ENCODE measurements at places on chromosomes 5 and 9.

DNA sequence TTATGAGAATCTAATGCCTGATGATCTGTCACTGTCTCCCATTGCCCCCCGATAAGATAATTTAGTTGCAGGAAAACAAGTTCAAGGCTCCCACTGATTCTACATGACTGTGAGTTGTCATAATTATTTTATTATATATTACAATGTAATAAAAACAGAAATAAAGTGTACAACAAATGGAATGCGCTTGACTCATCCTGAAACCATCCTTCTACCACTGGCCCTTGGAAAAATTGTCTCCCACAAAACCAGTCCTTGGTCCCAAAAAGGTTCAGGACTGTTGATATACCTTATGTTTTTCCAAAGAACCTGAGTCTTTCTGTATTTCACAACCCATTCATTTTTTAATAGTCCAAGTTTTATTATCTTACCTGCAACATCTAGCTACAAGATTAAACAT is 403.5 kb downstream of the TAF11L14 start:
- DNase-seq: no peak

GRCh38 chr9:123387686-123388085 is 31.7 kb downstream of the CRB2 start:
- DNase-seq: no peak

GRCh38 chr5:313265-313664 is 8.2 kb upstream of the AHRR start:
- DNase-seq: no peak

DNA sequence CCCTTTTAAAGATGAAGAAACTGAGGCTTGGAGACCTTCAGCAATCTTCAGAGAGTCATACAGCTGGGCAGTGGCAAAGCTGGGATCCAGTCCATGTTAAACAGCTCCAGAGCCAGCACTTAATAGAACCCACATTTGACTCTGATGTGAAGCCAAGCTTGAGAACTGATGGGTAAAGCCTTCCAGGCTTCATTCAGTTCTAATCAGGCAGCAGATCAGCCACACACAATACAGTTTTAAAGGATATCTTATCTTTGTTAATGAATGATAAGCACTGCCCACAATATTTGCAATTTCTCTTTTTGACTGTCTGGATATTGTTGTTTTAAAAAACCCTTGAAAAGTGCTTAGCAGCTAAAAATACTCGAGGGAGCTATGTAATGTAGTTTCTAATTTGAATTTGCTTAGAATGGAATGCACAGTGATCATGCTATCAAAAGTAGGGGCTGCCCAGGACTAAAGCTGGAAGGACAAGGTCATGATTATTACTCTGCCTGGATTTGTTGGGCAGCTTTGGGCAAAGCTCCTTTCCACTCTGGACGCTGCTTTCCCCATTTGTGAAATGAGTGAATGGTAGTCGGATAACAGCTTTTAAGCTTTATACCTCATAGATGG is 31.3 kb upstream of the HTR4 start:
- no peak for DNase-seq

DNA sequence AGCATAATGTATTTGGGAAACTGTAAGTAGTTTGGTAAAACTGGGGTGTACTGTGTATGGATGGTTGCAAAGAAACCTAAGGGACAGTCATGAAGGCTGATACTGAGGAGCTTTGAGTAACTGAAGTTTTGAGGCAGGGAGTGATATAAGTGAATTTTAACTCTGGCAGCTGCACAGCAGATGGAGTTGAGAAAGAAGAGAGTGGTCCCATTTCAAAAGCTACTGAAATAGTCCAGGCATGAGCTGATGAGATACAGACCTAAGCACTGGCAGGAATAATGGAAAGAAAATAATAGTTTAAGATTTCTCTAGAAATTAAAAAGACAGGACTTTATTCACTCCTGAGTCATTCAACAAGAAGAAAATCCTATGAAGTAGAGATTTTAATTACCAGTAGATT is 232.0 kb downstream of the CHSY3 start:
- DNase-seq: no peak

DNA sequence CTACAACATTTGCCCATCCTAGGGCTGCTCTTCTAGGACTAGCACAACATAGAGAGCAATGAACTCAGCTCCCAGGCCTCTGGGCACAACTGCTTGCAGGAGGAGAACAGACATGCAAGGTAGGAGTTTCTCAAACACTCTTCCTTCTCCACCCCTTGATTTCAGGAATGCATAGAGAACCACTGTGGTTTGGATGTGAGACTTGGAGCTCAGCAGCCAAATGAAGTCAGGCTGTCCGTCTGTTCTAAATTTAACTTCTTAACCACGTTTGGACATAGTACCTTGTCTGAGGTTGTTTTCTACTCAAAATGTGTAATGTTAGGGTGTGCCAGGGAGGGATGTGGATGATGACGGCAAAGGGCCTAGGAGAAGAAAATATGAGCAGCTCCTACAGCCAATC is 515.1 kb upstream of the TNC start:
- DNase-seq: no peak

GRCh38 chr9:134348404-134349155 is 22.3 kb downstream of the RXRA start:
- DNase-seq: no peak

DNA sequence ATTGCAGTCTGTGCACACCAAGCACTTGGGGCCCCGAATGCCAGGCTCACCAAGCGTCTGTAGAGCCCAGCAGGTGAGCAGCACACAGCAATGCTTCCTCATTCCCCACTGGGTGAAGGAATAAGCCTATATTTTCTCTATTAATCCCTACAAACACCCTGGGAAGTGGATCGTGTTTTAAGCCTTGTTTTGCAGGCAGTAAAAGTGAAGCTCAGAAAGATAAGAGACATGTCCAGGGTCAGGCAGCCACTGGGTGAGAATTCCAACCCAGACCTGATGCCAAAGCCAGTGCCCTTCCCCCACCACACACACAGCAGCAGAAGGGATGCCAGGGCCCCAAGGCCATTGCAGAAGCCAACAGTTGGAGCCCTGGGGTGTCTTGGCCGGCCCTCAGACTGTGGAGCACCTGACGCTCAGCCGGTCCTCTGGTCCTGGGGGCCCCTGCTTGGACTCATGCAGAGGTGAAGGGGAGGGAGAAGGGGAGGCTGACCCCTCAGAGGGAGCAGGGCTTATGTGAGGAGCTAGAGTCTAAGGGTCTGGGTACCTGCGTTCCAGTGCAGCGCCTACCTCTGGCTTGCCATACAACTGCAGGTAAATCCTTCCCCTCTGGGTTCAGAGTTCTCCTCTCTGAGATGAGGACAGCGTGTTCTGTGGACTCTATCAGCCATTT is 26.3 kb upstream of the SYNPO start:
- DNase-seq: no peak

- DNase-seq: no peak
These were observed 163.9 kb downstream of the SLF1 start for GRCh38 chr5:94782383-94782782.

GRCh38 chr9:123339666-123340510 is 16.1 kb upstream of the CRB2 start:
- DNase-seq: no peak

- no peak for DNase-seq
These were observed 101.0 kb downstream of the ZNF608 start for GRCh38 chr5:124645396-124645795.

- no peak for DNase-seq
These were observed 13.9 kb downstream of the ALDOB start for GRCh38 chr9:101421653-101422065.

GRCh38 chr5:168342985-168343384 is 51.5 kb downstream of the WWC1 start:
- no peak for DNase-seq

DNA sequence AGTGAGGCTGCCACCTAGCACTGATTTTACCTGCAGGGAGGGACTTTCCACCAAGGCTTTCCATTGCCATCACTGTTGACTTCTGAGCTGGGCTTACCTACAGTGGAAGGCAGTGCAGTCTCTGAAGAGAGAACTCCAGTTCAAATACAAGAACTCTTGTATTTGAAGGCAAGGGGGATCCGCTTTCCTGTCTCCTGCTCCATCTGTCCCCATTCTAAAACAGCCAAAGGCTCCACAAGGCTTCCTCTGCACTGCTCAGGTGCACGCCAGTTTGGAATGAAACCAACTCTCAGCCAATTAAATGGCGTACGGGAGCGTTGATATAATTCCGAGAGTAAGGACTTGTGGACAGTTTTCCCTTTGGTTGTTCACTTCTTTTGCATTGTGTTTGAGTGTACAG is 66.0 kb upstream of the CXCL14 start:
- no peak for DNase-seq

DNA sequence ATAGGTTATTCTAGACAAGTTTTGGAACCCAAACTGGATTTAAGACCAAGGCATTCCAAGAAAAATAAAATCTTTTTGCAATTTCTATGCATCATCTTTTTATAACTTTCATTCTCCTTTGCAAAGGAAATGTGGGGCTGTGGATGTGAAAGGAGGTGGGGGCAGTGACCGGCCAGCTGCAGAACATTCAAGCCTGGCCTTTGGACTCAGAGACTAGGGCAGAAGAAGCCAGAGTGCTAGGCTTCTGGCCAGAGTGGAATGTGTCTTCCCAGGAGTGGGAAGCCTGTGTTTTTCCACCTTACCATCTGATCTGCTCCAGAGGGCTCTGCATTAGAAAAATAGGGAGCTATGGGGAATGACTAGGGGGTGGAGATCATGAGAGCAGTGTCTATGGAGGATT is 148.5 kb downstream of the C9orf152 start:
- no peak for DNase-seq

- DNase-seq: no peak
These were observed 219.0 kb downstream of the ZNF608 start for GRCh38 chr5:124527220-124527991.

- DNase-seq: no peak
These were observed 114.3 kb upstream of the IL12B start for GRCh38 chr5:159444441-159445082.

DNA sequence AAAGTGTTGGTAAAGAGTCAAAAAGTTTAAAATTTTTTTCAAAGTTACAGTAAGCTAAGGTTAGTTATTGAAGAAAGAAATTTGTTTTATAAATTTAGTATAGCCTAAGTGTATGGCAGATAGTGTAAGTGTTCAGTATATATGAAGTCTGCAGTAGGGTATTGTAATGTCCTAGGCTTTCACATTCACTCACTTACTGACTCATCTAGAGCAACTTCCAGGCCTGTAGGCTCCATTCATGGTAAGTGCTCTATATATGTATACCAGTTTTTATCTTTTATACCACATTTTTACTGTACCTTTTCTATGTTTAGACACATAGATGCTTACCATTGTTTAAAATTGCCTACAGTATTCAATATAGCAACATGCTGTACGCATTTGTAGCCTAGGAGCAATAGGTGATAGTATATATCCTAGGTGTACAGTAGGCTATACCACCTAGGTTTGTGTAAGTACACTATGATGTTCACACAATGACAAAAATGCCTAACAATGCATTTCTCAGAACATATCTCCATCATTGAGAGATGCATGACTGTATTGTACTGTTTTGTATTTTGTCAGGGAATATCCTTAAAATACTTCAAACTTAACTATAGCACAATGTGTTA is 38.5 kb downstream of the CYSTM1 start:
- no peak for DNase-seq

GRCh38 chr5:128146671-128147070 is 63.1 kb downstream of the SLC12A2 start:
- DNase-seq: no peak

- no peak for DNase-seq
These were observed 130.3 kb upstream of the CNTLN start for GRCh38 chr9:17004500-17004899.

- no peak for DNase-seq
These were observed 1755.8 kb upstream of the WWC1 start for GRCh38 chr5:166535641-166536040.

DNA sequence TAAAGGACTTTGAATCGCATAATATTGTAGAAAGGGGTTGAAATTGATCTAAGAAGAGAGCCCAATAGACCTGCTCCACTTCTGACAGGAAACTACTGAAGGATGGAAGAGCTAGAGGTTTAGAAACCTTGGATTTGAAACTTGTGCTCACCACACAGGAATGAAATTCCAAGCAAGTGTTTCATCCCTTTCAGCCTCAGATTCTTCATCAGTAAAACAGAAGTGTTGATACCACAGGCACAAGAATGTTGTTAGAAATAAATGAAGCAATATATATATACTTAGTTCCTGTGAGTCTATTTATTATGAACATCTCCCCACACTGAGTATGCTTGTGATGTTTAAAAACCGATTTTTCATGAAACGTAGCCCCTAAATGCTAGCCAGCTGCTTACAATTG is 43.8 kb downstream of the PRRC1 start:
- DNase-seq: no peak

- DNase-seq: no peak
These were observed 117.3 kb upstream of the PPP2R2B start for GRCh38 chr5:146995878-146996277.

DNA sequence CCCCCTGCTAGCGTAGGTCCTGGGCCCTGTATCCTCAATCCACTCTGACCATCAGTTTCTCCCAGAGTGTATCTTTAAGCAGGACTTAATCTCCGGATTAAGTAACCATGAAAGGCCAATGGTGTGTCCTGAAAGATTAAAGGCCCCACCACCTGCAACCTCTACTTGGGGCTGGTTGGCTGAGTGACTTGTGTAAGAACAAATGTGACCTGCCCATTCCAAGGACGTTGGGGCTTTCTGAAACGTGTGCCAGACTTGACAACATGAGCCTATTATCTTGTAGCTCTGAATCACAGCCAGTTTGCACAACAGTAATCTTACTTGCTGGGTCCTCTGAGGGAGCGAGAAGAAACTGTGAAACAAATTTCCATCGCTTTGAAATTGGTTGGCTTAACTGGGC is 3.1 kb upstream of the PRELID2 start:
- DNase-seq: no peak

- DNase-seq: no peak
These were observed 9.2 kb upstream of the GRHPR start for GRCh38 chr9:37413311-37413710.

DNA sequence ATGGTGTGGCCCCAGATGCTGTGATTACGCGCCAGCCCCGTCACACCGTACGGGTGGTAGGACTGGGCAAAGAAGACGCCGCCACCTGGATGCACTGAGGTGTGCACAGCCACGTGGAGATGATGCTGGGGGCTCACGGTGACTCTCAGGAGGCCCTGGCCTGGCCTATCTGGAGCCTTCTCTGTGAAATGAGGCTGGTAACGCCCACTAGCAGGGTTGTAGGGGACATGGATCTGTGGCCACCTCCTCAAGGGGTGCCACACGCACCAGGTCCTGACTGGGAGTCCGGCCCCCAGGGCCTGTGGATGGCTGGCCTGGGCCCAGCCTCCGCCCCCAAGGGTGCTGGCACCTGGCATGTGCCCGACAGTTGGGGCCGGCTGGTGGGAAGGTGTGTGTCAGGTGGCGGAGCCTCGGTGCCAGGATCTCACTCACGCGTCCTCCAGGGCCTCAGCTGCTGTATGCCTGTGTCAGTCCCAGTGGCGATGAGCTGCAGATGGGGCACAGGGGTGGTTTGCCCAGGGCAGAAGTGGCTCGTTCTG is 32.4 kb downstream of the NEK6 start:
- DNase-seq: no peak

Measured in hypothalamus (tissue), 51 donors.